A673 (cell line): ENCODE measurements at places on chromosomes 5 and 9. TPM values are rescaled to one million over a fixed set of nuclear protein-coding genes. Genes with fewer than 3 reads are reported as not detected.

- no peak for DNase-seq
Observed at GRCh38 chr5:10393491-10393890, 40.0 kb downstream of the MARCHF6 start.

GRCh38 chr9:111604054-111604615 is 4.7 kb upstream of the PTGR1 start:
- no peak for DNase-seq

DNA sequence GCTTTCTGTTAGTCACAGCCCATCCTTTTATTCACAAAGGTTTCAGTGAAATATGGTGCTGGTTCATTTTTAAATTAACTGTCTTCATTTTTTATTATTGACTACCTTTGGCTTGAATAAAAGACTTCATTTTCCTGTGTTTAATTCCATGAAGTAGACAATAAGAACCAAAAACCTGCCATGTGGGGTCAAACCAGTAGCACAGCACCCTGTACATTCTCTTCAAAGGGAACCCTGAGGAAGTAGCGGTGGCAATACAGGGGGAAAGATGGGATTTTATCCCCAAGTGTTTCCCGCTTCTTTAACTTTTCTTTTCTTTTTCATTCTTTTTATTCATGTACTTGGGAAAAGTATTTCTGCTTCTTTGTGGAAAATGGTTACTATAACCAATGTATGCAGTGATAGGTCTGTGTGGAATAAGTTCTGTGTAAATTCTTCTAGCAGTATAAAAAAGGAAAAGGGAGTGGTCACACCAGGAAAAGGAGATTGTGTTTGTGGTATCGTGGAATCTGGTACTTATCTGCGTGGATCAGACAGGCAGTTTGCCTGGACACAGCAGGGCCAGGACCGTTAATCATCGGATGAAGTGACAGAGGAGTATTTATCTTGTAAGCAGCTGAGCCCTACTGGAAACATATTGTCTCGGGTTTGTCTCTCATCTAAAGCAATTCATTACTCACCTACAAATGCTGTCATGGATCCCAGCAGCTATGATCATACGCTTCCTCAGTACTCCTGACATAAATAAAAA is 94.2 kb downstream of the PPIC start:
- peak; percentile 28 for DNase-seq

Gene MED22
- 46.2 and 49.6 TPM in 2 replicates for total RNA-seq

Gene SPATA31E1
- not detected in 2 replicates for total RNA-seq

Gene UBE2QL1
- total RNA-seq, result 0.74 and 2.6 TPM in 2 replicates

Gene CARTPT
- not detected in 2 replicates for total RNA-seq
